ENCODE measurements at places on chromosomes 12 and 14.

GRCh38 chr12:119274636-119275065 lies 59.9 kb upstream of the CCDC60 start:
- DNase-seq = no peak

- no peak for DNase-seq
Observed at GRCh38 chr14:103854822-103855733, 7.7 kb upstream of the PPP1R13B start.

- DNase-seq = peak; percentile 27
Observed at GRCh38 chr14:22570132-22570949, 18.7 kb downstream of the DAD1 start.

DNA sequence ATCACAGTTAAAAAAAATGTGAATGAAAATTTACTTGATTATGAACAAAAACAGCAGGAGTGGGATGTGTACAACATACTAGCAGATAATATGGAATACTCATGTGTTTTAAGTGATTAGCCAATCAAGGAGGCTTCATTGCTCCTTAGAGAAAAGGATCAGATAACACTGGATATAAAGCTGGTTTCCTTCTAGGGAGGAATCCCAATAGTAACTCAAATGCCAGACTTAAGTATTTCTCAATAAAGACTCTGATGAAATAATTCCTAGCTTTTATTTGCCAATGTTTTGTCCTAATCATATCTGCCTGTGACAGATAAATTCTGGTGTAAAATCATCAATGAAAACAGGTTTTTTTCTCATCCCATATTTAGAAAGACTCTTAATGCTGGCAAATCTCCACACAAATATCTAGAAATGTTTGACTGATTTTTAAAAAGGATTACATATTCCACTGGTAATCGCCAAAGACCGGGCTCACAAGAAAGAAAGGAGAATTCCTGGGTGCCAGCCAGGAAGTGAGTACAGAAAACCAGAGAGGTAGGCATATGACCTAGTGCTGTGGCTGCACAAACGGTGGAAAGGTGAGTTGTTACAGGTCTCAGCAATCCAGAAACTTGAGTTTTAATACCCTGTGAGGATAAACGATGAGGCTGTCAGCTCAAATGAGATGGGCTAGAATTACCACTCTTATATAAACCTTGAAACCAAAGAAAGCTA lies 108.6 kb upstream of the TTC7B start:
- DNase-seq = no peak

GRCh38 chr12:19382563-19382962 lies 56.7 kb upstream of the AEBP2 start:
- DNase-seq = no peak

DNA sequence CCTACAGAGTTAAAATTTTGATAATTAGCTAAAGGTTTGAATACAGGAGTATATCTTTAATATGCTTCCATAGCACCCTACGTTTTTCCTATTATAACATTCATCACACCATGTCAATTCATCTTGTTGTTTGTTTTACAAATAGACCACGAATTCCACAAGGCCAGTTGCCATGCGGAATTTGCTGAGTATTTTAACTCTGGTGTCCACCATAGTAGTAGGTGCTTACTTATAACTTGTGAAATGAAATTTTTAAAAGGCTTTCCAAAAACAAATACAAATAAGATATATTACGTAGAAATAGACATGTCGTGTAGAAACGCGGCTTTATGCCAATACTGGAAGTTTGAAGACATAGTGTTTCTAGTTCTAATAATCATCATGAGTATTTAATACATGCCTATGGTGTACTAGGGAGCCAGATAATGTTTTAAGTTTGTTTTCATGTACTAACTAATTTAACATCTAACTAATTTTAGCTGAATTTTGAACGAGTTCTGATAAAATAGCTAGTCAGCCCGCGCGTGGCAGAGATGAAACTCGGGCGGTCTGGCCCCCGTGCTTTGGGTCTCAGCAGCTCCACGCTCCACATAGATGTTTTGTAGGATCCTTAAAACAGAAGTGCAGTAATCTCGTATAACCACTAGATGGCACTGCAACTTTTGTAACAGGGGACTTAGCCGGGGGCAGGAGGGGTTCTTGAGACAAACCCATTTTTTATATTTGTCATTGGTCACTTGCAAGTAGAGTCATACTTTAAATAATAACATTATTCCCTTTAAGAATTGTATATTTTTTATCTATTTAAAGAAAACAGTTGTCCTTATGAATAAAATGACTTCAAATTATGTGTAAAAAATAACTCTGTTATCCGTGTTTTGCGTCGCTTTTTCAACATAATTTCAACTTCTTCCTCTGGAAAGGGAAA lies 10.2 kb downstream of the CD69 start:
- DNase-seq = peak; percentile 24

DNA sequence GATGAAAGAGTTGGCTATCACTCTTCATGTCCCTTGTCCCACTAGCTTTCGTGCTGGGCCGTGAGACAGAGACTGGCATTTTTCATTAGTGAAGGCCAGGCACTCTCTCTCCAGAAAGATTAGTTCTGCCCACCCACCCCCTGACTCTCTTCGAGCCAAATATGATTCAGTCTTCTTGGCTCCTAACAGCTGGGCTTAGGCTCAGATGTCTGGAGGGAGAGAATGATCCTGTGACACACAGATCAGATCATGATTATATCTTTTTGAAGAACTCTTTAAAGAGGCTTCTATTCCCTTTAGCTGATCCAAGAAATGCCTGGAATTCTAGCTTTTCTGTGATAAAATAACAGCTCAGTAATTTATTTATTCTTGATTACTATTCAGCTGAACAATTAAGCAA lies 5.2 kb upstream of the GNG2 start:
- no peak for DNase-seq

DNA sequence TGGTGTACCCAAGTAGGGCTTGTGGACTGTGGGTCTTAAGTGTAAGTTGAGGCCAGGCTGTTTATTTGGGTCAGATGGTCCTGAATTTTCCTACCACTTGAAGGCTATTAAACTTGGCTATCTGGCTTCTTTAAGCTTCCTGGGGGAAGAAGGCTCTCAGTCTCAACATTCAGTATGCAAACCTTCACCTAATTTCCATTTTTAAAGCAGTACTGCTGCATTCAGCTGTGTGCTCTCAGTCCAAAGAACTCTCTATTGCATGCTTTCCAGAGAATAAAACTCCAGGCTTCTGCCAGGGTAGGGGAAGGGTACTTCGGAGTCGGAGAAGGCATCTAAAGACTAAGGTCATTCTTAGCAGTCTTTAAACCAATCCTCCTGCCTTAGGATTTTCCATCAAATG lies 124.4 kb downstream of the HELB start:
- DNase-seq = no peak

GRCh38 chr12:111233786-111234185 lies 135.1 kb downstream of the PHETA1 start:
- DNase-seq = no peak

- DNase-seq = no peak
Observed at GRCh38 chr14:102008891-102009290, 44.5 kb downstream of the DYNC1H1 start.

- DNase-seq = no peak
Observed at GRCh38 chr12:32567296-32567674, 111.8 kb upstream of the DNM1L start.

- DNase-seq = no peak
Observed at GRCh38 chr12:24798335-24798734, 150.6 kb downstream of the BCAT1 start.

- peak; percentile 1 for DNase-seq
Observed at GRCh38 chr12:19546611-19547162, 107.4 kb downstream of the AEBP2 start.

All from C1 segment of cervical spinal cord (tissue), 14 donors.